ENCODE measurements at places on chromosomes 5 and 9. TPM values are rescaled to one million over a fixed set of nuclear protein-coding genes. Genes with fewer than 3 reads are reported as not detected.

The NUTM2G gene
- not detected for polyA plus RNA-seq

The EDIL3 gene
- polyA plus RNA-seq, result 0.01 TPM

The CEMIP2 gene
- polyA plus RNA-seq, result 107 TPM

The LCN1 gene
- polyA plus RNA-seq, result not detected

The FGFR4 gene
- polyA plus RNA-seq, result 129 TPM

The GABRA6 gene
- not detected for polyA plus RNA-seq

All from HepG2 (cell line).